ENCODE measurements at places on chromosomes 16 and 17. TPM values are rescaled to one million over a fixed set of nuclear protein-coding genes. Genes with fewer than 3 reads are reported as not detected.

DNA sequence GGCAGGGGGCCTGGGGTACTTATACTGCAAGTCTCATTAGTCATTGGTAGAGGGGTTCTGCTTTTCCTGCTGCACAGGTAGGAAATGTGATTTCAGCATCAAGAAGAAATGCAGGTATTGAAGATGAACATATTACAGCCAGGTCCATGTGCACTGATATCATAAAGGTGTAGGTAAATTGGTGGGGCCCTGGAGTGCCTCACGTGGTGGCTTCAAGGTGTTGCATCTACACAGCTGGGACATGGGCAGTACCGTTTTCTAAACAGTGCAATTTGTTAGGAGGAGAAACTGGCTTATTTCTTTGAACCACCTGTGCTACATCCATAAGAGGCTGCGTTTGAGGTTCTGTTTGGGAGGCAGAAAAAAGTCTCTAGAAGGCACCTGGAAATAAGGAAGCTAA, 618.1 kb upstream of the RBFOX1 start:
- DNase-seq, result no peak

DNA sequence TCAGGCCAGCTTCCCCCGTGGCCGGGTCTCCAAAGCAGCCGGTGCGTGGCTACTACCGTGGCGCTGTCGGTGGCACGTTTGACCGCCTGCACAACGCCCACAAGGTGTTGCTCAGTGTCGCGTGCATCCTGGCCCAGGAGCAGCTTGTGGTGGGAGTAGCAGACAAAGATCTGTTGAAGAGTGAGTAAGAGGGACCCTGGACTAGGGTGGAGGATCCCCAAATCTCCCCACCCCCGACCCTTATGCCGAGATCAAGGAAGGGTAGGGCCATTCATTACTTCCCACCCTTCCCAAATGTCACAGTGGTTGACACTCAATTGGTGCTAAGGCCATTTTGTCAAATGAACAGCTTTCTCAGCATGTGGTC, 1.2 kb downstream of the COASY start:
- DNase-seq, result no peak

DNA sequence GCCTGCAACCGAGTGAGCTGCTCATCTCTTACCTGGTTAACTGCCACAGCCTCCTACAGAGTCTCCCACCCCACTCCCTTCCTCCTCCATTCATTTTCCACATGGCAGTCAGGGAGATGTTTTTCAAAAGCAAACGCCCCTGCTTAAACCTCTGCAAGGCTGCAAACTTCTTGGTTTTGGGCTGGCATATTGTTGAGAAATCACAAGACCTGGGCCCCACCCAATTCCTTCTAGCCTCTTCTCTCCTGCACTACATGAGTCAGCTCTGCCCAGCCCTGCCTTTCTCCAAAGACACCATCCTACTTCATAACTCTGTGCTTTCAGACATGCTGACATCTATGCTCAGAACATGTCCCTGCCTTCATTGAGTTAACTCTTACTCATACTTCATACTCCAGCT, 136.1 kb downstream of the SPACA3 start:
- no peak for DNase-seq

DNA sequence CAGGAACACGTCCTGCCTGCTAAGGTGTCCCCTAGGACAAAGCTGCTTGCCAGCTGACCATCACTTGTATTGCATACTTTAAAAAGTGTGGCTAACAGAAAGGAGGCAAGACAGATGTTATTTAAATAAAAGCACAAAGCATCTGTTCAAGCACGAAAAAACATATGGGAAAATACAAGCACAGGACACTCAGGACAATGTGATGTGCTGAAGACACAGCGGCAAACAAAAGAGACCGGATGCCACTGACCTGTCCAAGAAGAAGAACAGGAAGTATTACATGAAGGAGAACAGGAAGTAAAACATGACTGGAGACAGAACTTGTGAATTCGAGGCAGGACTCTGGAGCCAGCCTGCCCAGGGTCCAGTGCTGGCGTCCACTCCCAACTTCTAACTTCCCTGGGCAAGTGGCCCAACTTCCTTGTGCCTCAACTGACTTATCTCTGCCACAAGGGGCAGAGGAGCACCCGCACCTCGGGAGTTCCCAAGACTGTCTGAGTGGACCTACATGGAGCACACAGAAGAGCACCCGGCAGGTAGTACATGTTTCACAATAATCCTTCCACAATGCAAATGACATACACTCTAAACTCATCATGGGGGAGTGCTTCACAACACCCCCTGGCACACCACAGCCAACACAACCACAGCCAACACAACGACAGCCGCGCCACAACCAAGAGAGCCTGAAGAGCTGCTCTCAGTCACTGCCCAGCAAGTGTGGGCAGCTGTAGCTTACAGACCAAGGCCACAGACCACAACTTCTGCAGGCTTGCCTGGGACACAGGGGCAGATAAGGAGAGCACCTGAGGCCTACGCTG, 36.6 kb downstream of the ANKRD11 start:
- no peak for DNase-seq

- no peak for DNase-seq
Observed at GRCh38 chr17:15886804-15887203, 58.1 kb upstream of the ADORA2B start.

DNA sequence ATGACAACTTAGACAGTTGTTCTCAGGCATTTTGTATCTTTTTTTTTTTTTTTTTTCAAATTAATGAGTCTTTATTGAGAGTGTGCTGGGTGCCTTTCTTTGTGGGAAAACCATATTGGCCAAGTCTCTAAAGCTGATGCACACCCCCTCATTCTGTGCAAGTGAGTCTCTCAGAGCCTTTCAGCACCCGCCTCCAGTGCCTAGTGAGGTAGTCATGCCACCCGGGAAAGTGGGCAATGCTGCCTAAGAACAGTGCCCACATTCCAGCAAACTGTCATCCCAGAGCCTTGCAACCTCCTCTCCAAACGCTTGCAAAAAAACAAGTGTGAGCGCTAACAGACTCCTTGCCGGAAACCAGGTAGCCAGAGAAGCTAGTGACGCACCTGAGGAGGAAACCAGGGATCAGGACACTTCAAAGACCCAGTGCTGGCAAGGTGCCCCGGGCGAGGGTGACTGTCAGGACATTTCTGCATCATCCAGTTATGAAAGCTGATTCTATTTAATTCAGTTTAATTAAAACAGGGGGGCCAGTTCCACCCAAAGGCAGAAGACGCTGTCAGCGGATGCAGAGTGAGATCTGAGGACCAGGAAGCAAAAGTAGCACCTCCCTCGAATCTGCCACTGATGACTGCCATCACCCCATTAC, 34.9 kb downstream of the SMARCE1 start:
- peak; percentile 82 for DNase-seq

- peak; percentile 88 for DNase-seq
Observed at GRCh38 chr16:57797526-57798266, 4.6 kb downstream of the KIFC3 start.

GRCh38 chr16:73713778-73714495, 582.7 kb upstream of the PSMD7 start:
- peak; percentile 65 for DNase-seq

- no peak for DNase-seq
Observed at GRCh38 chr17:81481073-81481799, 31.4 kb downstream of the ACTG1 start.

DNA sequence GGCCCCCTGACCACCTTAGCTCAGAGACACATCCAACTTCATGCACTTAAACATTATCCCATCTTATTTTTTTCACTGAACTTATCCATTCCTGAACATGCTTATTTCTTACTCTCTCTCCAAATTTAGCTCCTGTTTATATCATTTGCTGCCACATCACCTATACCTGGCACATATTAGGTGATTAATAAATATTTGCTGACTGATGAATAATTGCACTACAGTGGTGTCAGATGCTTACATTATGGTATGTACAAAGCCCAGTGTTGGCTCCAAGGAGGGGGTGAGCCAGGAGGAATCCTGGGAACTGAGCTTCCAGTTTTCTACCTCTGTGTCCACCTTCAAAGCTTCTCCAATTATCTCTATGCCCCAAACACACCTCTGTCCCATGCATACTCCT, 124.0 kb upstream of the PMFBP1 start:
- DNase-seq, result no peak

DNA sequence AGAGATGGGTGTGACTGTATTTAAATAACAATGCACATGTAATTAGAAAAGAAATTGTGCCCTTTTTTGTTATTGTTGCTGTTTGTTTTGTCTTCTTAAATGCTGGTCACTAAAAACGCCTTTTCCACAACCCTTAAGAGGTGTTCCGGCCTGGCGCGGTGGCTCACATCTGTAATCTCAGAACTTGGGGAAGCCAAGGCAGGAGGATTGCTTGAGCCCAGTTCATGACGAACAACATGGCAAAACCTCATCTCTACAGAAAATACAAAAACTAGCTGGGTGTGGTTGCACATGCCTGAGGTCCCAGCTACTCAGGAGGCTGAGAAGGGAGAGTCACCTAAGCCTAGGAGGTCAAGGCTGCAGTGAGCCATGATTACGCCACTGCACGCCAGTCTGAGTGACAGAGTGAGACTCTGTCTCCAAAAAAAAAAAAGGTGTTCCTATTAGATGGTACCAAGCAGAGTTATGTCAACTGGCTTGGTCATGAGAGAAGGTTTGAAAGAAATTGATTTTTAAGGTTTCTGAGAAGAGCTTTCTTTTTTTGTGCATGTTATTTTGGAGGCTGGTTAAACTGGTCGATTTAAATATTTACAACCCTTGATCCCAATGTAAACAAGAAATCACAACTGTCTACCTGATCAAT, 23.5 kb upstream of the RFFL start:
- DNase-seq, result peak; percentile 30

DNA sequence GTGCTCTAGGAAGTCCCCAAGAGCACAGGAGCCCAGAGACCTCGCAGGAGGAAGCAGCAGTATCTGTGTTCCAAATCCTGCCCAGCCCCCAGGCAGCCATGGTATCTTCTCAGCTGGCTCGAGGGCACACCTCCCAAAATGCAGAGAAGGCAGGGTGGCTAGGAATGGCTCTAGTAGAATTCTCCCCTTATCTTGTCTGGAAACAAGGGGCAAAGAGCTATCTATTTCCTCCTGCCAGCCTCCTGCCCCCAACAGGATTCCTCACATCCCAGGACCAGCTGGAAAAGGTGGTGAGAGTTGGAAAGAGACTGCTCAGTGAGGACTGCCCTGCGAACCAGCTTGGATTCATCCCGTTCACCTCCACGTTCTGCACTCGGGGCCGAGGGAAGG, 8.6 kb upstream of the TSPOAP1 start:
- no peak for DNase-seq

DNA sequence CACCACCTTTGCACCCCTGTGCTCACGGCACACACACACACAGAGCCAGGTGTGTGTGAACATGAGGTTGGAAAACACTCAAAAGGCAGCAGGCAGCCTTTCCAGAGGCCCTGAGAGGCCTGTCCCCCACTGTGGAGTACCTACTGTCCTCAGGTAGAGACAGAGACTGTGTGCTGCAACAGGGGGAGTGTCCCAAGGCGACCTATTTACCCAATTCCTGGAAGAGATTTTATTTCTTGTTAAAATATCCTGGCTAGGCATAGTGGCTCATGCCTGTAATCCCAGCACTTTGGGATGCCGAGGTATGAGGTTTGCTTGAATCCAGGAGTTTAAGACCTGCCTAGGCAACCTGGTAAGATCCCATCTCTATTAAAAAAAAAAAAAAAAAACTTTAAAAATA, 108.5 kb downstream of the COPRS start:
- no peak for DNase-seq

- no peak for DNase-seq
Observed at GRCh38 chr16:85601272-85601639, 11.9 kb upstream of the GSE1 start.

GRCh38 chr16:88681084-88681680, 5.1 kb downstream of the SNAI3 start:
- peak; percentile 90 for DNase-seq

GRCh38 chr16:17364319-17365210, 106.2 kb downstream of the XYLT1 start:
- DNase-seq, result peak; percentile 41

The PIK3R5 gene
- total RNA-seq, result not detected

The SLC13A2 gene
- not detected for total RNA-seq

The TXNDC11 gene
- 52.1 TPM for total RNA-seq

The TAT gene
- total RNA-seq, result not detected

The ERN2 gene
- total RNA-seq, result 9.3 TPM

The ARHGAP23 gene
- total RNA-seq, result 140 TPM
